CD4-positive, alpha-beta T cell (primary cell): ENCODE measurements at places on chromosomes 2 and 18. TPM values are rescaled to one million over a fixed set of nuclear protein-coding genes. Genes with fewer than 3 reads are reported as not detected.

POTEC gene
- not detected for total RNA-seq

LRATD1 gene
- not detected for total RNA-seq

MARCHF7 gene
- total RNA-seq = 58.1 TPM

UGT1A8 gene
- total RNA-seq = not detected

C2orf81 gene
- total RNA-seq = 3.4 TPM

DNA sequence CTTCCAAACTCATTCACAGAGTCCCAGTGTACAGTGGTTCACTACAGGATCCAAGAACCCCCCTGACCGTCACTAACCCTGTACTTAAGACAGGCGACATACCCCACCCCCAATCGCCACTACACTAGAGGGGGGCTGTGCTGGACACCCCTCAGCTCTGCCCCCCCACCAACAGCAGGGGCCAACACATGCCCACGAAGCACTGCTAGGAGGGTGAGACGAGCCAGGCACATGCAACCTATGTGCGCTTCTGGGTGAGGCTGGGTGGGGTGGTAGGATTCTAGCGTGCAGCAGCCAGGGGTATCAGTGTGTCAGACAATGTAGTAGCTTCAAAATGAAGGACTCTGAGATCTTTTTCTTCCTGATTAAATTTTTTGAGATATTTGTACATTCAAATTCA lies 67.8 kb downstream of the UXS1 start:
- peaks cover 11% of the 10 kb centered on the region for H3K4me1 ChIP-seq
- no peak overlapping the region for H3K4me3 ChIP-seq
- H3K27ac ChIP-seq = no peak overlapping the region
- no peak for DNase-seq

- H3K27me3 ChIP-seq = no peaks in the 10 kb centered on the region
- H3K4me3 ChIP-seq = no peak overlapping the region
- H3K27ac ChIP-seq = no peak overlapping the region
- no peak for DNase-seq
- H3K36me3 ChIP-seq = peaks cover 24% of the 10 kb centered on the region
Observed at GRCh38 chr2:61272421-61273070, 110.6 kb downstream of the C2orf74 start.
